GM20000 (cell line): ENCODE measurements at places on chromosomes 3 and 15.

DNA sequence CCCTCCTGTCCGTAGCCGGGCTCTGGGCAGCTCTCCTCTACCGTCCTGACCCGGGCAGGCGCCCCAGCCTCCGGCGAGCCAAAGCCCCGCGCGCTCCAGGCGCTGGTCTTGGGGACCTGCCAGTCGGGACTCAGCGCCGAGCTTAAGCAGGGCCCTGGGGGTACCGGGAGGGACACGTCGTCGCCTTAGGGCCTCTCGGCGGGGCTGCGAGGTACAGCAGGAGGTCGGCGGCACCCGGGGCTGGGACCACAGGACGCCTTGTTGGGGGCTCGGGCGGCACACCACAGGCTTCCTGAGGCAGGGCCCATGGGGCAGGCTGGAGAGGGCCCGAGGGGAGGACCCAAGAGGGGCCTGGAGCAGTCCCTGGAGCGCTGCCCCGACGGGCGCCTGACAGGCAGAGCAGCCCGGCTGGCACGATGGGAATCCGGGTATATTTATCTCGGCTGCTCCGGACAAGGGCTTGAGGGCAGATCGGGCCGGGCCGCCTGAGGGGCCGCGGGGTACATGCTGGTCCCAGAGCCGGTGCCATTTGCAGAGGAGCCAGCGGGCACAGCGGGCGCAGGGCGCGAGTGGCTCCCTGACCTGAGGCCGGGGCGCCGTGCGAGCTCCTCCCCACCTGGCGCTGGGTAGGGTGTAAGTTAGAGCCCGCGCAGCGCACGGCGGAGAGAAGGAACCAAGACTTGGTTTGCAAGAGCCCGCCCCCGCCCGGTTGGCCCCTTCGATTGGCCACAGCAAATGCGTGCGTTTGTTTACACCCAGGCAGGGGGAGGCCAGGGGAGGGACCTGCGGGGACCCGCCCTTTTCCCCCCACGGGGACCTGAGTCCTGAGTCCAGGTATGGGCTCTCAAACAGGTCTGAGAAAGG is 574 bp downstream of the SLC38A3 start:
- DNase-seq, result no peak

DNA sequence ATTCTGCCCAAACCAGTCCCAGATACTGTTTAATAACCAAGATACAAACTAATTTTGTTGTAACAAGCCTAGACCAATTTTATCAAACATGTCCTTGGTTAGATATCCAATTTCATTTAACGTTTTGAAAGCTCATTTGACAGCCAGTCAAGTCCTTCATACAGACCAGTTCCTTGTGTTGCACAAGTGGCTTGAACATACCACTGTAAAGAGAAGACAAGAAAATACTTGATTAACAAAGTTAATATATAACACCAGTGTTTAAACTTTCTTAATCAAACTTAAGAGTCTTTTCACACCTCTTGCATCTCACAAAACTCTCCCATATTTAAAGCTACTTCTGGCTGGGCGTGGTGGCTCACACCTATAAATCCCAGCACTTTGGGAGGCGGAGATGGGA is 16.0 kb downstream of the PDE12 start:
- no peak for DNase-seq

DNA sequence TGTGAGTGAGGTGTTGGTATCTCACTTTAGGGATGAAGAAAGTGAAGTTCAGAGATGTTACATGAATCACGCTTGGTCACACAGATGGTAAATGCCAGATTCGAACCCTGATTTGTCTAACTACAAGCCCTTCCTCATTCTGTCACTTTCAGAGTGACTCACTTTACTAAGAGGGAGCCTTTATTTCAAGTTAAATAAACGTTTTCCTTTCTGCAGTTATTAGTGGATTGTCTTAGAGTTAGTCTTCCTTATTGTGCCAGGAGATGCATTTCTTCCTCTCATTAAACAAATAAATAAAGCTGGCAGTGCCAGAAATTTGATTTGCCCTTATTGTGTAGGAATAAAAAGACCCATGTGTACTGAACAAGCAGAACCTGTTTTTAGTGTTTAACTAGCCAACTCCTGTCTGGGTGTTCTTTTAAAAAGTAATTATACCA is 162.5 kb downstream of the AKAP13 start:
- DNase-seq, result peak; percentile 18

DNA sequence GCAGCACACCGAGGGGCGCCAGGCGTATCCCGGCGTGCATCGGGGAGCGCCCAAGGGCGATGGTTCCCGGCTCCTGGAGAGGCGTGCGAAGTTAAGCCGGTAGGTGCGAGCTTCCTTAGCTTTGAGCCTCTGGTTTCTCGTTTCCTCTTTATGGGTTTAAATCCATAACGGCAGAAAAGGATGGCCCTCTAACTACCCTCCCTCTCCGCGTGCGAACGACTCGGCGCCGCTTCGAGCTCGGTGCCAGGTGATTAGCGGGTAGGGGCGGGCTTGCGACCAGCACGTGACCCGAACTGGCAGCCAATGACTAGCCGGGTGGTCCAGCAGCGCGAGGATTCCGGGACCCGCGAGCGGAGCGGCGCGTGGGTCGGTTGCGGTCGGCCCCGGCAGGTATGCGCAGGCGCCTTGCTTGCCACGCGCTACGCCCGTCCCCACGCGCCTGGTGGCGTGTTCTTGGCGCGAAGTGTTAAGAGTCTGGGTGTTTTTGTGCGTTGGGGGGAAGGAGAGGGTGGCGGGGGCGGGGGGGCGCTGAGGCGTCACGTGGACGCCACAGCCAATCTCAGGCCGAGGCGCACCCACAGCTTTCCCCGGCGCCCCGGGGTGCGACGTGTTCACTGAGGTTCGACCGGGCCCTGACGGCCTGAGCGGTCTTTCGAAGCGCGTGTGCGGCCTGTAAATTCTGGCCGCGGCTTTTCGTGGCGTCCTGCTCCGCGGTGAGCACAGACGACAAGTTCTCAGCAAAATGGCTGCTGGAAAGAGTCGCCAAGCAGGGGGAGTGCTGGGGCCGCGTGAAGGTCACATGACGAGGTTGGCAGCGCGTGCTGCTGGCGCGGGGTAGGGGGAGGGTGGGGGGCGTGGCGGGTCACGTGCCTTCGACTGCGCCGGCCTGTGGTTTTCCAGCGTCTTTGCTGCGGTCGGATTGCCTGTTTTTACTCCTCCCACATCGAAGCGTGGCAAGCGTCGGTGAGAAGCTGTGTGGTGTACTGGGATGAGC is 38.7 kb upstream of the MGA start:
- DNase-seq, result peak; percentile 85
